NCI-H1930 (cell line): ENCODE measurements at places on chromosomes 6 and 20.

DNA sequence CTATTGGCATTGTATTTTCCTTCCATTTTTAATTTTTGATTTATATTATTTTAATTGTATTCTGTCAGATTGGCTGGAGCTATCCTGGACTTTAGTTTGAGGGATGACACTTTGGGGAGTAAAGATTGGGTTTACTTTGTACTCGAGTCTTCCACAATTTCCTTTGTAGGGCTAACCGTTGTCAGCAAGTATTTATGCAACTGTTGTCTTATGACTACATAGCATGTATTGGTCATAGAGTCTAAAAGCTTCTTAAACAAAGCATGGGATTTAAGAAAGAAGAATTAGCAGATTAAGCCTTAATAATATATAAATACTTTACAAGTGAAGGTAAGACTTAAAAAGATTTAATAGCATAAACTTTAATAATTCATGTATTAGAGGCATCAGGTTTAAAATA, 19.6 kb downstream of the FARS2 start:
- DNase-seq: no peak

GRCh38 chr6:109304284-109305015, 77.8 kb downstream of the CD164 start:
- DNase-seq: no peak

GRCh38 chr6:43768983-43769525, 957 bp upstream of the VEGFA start:
- no peak for DNase-seq

DNA sequence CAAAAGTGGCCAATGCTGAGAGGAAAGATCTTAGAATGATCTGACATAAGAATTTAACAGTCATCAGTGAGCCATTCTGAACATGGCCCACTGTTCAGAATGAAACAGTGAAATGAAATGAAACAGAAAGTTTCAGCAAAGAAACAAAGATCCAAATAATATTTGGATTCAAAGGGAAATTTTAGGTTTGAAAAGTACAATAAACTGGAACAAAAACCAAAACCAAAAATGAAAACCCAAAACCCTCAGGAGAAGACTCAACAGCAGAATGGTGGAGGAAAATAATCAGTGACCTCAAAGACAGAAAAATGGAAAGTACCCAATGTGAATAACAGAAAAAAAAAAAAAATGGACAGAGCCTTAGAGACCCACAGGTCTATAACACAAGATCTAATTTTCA, 66.1 kb upstream of the EMILIN3 start:
- no peak for DNase-seq

- no peak for DNase-seq
These were observed 9.0 kb upstream of the NRSN1 start for GRCh38 chr6:24117021-24117420.

DNA sequence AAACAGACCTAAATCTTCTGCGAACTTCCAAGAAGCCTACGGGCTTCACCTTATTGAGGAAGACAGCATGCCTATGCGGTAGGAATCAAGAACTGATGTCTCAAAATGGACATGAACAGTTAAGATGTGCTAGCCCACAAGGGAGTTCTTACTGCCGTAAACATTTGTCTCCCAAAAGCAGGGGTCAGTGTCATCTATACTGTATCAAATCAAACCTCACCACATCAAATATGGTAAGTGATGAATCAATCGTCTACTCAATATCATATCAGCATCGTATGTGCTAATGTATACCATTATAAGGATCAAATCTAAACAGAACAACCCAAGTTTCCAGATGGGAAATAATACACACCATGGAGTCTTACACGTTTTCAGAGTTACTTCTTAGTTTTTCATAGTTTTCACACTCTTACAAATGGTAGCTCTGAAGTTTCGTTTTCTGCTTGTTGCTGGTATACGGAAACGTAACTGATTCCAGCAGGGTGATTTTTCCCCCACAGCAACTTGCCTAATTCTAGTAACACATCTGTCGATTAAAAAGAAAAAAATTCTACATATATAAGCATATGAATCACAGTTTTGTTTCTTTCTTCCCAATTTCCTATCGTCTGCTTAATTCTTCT, 12.6 kb downstream of the RRBP1 start:
- no peak for DNase-seq
